ENCODE measurements at places on chromosomes 12 and 14.

DNA sequence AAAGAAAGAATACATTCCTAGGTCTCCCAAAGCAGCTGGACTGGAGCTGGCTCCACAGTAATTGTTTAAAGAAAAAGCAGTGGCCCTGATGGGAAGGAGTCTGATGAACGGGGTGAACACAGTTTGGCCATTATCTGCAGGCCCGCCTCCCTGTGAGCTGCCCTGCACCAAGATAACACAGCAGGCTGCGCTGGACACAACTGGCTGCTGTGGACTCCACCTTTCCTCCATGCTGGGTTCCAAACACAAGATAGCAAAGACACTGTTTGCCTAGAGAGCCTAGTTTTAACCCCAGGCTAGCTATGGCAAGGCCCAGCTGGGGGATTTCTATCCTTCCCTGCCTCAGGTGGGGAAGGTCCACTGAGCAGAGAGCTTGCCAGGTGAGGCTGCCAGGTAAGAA is 34.6 kb downstream of the ZFP36L1 start:
- DNase-seq, result no peak

GRCh38 chr12:20494851-20495250 is 126.5 kb downstream of the PDE3A start:
- DNase-seq, result peak; percentile 47

GRCh38 chr12:41962171-41962572 is 182.5 kb downstream of the GXYLT1 start:
- DNase-seq, result no peak

- DNase-seq, result no peak
Measured at GRCh38 chr14:58887931-58888330, 250.2 kb downstream of the DACT1 start.

DNA sequence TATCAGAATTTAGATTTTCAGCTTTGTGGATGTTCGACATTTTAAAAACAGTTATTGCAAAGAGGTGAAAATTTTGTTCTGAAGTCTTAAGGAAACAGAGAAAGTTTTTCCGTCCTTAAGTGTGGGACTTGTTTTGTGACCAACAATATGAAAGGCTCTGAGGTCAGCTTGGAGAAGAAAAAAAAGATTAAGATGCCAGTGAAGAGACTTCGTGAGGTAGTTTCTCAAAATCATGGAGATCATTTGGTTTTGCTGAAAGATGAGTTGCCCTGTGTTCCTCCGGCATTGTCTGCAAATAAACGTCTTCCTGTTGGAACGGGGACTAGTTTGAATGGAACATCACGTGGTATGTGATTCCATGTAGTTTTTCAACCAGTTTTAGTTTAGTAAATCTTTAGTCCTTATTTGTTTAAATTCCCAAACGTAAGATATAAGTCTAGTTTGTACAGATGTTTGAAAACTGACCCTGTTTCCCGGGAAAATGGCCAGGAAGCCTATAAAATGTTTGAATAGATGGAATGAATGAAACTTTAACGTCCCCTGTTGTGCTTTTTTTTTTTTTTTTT is 682 bp downstream of the KIAA0586 start:
- peak; percentile 44 for DNase-seq
